Calu3 (cell line): ENCODE measurements at places on chromosomes 2 and 18.

DNA sequence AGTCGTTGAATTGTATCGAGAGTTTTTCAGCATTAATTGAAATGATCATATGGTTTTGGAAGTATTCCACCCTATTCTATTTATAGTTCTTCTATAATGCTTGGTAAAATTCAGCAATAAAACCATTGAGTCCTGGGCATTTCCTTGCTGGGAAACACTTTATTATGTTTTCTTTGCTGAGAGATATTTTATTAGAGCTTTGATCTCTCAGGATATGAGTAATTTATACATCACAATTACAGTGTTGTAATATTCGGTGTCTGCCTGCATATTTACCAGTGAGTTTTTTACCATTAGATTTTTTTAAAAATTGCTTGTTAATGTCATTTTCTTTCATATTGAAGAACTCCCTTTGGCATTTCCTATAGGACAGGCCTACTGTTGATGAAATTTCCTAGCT lies 402.7 kb upstream of the FSIP2 start:
- DNase-seq: no peak

- DNase-seq: no peak
These were observed 22.6 kb upstream of the RPIA start for GRCh38 chr2:88668862-88669261.

GRCh38 chr2:46181306-46181705 lies 115.9 kb upstream of the EPAS1 start:
- DNase-seq: no peak

GRCh38 chr18:28723506-28723905 lies 546.6 kb upstream of the CDH2 start:
- DNase-seq: no peak

- DNase-seq: no peak
These were observed 6.8 kb downstream of the NEU4 start for GRCh38 chr2:241815477-241816430.

DNA sequence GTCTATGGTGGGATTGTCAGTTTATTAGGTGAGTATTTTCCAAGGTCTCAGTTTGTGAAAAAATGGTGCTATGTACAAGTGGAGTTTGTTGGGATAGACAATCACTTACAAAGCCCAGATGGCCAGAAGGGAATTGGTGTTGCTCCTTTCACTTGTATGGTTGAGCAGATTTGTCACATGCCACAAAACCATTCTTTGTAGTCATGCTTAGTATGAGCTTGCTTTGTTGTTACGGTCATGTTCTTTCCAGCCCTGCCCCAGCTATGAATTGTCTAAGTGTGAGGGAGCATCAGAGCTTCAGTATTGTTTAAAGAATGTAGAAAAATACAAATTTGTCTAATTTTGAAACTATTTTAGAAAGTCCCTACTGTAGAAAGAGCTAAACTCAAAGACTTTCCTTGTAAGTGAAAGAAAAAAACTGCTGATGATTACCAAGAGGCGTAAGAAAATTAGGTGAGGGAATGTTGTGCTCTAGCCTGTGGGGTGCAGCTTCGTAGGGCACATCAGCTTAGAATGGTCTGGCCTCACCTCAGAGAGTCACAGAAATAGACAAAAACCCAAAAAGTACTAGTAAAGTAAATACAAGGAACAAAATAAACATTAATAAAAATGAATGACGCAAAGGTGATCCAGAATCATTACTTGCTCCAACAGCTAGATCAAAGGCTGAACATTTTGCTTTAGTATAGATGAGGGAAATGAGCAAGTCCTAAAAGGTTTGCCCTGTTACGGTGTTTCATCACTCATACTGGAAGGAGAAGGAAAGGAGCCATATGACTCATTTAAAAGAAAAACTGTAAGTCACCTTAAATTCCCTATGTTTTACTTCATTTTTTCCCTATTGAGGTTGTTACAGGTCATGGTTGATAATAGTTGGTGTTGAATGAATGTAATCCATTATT lies 9.2 kb downstream of the TGIF1 start:
- no peak for DNase-seq

DNA sequence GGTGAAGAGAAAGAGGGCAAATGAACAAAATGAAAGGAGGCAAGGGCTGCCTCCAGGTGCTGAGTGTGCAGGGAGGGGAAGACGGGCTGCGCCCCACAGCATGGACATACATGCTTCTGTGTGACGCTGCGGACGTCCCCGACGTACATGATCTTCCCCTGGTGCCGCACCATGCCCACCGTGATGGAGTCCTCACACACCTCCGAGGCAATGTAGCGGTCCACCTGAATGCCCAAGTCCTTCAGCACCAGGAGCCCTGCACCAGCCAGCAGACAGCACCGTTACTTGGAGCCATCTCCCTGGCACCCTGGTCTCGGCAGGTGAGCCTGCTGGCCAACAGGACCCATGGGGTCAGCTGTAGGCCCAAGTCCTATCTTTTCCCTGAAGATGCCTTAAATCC lies 73.1 kb upstream of the POMC start:
- DNase-seq: no peak

DNA sequence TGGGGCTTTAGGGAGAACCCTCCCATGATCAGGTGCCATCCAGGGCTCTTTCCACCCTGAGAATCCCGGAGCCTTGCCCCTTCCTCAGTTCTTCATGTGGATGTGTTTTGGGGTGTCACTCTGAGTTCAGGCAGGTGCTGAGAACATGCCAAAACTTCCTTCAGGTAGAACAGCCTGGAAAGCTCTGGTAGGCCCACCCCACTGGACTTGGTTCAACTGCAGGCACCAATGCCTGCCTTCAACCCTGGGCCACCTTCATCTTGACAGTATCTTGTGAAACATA lies 85.8 kb downstream of the EPAS1 start:
- no peak for DNase-seq

- no peak for DNase-seq
These were observed 3.8 kb upstream of the ANKRD53 start for GRCh38 chr2:70974592-70974991.

GRCh38 chr2:17571681-17572080 lies 31.2 kb downstream of the VSNL1 start:
- DNase-seq: no peak

DNA sequence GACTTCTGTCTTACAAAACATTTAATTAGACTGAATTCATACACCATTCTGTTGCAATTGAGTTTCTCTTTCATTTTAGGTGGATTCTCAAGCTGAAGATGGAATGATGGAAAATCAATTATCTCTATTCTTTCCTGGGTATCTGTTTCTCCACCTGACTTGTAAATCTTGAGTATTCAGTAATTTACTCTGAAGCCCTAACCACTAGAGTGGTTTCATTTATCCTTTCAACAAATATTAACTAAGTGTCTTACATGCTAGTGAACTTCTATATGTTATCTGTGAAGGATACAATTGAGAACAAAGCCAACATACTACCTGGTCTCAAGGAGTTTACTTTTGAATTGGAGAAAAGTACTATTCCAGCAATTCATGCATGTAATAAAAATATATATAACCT lies 94.1 kb upstream of the ZNF804A start:
- no peak for DNase-seq

GRCh38 chr18:8469544-8470130 lies 139.6 kb upstream of the RAB12 start:
- no peak for DNase-seq

- no peak for DNase-seq
These were observed 170.3 kb downstream of the GFPT1 start for GRCh38 chr2:69216535-69217332.

- DNase-seq: peak; percentile 69
These were observed 25.4 kb upstream of the CDH7 start for GRCh38 chr18:65725251-65726050.

DNA sequence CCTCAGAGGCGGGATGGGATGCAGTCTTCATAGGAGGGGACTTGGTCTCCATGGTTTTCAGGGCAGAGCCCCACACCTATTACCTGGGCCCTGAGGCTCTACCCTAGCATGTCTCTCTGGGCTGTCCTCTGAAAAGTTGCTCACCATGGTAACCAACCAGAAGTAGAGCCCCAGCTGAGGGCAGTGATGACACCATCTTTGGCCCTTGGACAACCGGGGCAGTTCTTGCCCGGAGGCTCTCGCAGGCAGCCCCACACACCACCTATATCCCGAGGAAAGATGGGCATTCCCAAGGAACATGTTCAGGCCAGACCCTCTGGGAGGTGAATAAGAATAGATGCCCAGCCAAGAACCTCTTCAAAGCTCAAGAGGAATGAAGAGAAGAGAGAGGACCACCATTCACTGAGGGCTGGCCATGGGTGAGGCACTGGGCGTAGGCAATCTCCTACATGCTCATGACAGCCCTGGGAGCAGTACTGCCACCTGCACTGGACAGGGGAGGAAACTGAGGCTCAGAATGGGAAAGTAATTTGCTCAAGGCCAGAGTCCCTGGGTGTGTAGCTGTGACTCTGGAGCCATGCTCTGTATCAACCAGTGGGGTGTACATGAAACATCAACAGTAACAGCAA lies 72.5 kb downstream of the HS1BP3 start:
- DNase-seq: no peak

DNA sequence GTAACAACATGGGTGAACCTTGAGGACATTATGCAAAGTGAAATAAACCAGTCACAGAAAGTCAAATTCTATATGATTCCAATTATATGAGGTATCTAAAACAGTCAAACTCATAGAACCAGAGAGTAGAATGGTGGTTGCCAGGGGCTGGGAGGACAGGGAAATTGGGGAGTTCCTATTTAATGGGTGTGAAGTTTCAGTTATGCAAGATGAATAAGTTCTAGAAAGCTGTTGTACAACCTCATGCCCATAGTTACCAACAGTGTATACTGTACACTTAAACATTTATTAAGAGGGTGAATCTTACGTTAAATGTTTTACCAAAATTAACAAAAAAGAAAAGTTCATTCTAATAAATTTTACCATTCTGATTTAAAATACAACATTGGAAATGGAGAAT lies 92.7 kb upstream of the WDSUB1 start:
- no peak for DNase-seq

DNA sequence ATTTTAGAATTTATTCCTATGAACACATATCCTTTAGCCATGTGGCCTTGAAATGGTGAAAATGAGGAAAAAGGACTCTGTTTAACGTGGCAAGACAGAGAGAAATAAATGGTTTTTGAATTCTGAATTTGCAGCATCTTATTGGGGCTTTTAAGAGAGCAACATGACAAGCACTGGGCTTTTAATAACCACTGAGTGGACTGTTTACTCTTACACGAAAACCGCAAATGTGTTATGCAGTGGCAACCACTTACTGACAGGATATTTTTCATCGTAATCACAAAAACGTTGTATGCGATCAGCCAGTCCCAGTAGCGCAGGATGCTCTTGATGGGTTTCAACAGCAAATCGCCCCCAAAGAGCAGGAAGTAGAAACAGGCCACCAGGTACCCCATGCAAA lies 226.6 kb downstream of the NAPG start:
- no peak for DNase-seq

- peak; percentile 23 for DNase-seq
These were observed 24.3 kb upstream of the KLHL29 start for GRCh38 chr2:23360571-23361125.

DNA sequence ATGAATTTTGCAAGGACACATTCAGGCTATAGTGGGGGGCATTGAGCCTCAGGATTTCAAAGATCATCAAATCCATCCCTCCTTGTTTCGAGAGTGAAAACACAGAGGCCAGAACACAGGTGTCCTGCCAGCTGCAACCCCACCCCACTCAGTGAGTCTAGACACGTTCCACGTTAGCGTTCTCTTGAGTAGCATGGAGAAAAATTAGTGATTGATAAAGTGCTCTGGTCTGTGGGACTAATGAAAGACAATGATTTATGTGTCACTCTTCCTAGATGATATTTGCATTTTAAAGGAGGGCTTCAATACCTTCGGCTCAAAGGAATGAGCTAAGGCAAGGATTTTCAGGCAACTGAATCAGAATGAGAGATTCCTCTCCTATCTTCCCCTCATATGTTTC lies 43.8 kb downstream of the SLC4A3 start:
- DNase-seq: no peak

DNA sequence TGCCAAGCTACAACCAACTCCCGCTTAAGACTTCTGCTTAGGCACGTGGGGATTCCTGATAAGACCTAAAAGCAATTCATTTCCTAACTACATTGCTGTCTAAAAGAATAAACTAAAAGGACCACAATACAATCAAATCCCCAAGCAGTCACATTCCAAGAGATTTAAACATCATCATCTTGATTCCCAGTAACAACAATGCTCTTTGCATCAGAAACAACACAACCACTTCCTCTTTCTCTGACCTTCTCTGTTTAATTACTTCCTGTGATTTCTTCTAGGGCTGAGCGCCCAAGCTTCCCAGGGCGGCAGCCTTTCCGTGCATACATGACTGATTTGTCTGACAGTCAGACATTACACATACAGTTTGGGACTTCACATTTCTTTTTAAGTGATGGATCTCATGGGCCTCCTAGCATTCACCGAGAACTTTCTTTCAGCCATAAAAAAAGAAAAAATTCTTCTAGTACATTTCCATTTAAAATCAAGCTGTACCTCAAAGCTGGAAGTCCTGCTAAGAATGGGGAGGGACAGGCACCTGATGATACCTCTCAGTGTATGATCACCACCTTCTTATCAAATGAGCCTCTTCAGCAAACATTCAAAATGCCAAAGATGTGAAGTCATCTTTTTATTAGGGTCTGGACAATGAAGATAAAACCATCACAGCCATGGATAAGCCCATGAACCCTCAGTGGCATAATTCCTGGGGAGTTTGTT lies 11.5 kb downstream of the SPRED2 start:
- no peak for DNase-seq

- DNase-seq: no peak
These were observed 709.3 kb downstream of the SLC4A3 start for GRCh38 chr2:220336771-220337170.

DNA sequence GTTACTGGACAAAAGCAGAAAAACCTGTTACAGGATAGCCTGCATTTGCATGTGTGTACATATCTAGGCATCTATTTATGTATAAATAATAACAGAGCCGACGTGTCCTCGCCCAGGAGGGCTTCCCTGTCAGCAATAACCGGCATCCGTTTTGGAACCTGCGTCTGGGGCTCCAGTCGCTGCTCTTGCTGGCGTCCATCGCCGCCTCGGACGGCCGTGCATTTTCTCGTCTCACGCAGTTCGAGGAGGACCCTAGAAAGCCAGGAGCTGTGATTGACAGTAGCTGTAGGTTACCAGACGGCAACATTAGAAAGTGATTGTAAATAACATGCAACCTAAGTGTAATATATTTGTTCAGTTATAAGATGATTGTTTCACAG lies 132.6 kb downstream of the NFATC1 start:
- DNase-seq: no peak

GRCh38 chr2:107811411-107811810 lies 15.3 kb upstream of the RGPD4 start:
- DNase-seq: no peak

GRCh38 chr2:96808176-96808837 lies 7.8 kb upstream of the CNNM3 start:
- DNase-seq: no peak

DNA sequence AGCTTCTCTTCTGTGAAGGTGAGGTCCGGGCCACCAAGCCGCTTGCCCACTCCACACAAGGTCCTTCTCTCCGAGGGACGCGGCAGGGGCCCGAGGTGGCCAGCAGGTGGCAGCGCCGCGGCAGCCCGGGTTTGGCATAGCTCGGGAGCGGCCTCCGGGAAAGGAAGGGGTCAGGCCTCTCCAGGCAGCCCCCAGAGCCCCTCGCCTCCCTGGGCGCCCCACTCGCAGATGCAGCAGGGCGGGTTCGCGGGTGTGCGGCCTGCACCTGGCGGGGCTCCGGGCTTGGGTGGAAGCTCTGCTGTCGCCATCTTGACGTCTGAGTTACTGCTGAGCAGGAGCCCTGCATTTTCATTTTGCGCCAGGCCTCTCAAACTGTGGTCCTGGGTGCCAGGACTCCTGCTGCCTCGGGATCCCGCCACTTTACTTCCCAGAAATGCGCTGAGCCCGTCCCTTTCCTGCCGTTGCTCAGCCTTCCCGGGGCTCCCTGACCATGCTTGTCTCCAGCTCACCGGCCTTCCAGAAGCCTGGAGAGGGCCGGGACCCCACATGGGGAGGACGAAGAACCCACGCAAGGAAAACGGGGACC lies 18.6 kb upstream of the NCL start:
- peak; percentile 85 for DNase-seq
